ENCODE measurements at places on chromosomes 1 and 21.

DNA sequence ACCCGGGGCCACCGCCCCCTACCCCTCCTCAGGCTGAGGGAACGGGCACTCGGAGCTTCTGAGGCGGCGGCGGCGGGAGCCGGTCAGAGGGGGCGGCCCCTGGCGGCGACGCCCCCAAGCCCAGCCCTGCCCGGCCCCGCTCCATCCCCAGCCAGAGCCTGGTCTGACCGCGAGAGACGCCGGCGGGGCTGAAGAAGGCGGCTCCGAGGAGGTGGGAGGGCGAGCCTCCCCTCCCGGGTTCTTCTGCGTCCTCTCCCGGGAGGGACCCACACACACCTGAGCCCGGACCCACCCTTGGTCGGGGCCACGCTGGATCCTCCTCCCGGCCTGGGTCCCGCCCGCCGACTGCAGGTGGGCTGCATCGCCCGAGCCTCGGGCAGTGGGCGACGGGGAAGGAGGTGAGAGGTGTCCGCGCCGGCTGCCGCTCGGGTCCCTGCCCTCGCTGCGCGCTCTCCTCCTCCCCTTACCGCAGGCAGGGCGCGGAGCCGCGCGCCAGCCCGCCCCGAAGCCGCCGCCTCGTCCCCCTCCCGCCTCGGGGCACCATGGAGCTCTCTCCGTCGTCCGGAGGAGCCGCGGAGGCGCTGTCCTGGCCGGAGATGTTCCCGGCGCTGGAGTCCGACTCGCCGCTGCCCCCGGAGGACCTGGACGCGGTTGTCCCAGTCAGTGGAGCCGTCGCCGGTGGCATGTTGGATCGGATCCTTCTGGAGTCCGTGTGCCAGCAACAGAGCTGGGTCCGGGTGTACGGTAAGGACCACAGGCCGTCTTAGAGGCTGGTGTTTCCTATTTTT lies at the start of gene RASAL2:
Gene RASAL2, plus strand, starts transcription at position 154 of the 788 bp plus-strand sequence. Its CDS starts 389 bp downstream, at position 543.
- DNase-seq: no peak

GRCh38 chr21:24395320-24395923 lies 1211.9 kb downstream of the MRPL39 start:
- DNase-seq: no peak

DNA sequence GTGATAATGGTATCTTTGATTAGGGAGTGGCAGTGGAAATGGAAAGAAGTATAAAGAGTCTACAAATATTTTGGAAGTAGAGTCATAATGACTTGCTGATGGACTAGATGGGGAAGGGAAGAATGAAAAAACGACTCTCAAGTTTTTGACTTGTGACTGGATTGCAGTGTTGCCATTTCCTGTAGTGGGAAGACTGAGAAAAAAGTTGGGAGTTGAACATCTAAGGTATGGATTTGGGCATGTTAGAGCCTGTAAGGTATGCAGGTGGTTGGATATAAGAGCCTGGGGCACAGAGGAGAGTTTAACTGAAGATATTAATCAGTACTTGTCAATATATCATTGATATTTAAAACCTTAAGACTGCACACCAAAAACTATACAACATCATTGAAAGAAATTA lies 19.4 kb downstream of the DNM3 start:
- DNase-seq: no peak

DNA sequence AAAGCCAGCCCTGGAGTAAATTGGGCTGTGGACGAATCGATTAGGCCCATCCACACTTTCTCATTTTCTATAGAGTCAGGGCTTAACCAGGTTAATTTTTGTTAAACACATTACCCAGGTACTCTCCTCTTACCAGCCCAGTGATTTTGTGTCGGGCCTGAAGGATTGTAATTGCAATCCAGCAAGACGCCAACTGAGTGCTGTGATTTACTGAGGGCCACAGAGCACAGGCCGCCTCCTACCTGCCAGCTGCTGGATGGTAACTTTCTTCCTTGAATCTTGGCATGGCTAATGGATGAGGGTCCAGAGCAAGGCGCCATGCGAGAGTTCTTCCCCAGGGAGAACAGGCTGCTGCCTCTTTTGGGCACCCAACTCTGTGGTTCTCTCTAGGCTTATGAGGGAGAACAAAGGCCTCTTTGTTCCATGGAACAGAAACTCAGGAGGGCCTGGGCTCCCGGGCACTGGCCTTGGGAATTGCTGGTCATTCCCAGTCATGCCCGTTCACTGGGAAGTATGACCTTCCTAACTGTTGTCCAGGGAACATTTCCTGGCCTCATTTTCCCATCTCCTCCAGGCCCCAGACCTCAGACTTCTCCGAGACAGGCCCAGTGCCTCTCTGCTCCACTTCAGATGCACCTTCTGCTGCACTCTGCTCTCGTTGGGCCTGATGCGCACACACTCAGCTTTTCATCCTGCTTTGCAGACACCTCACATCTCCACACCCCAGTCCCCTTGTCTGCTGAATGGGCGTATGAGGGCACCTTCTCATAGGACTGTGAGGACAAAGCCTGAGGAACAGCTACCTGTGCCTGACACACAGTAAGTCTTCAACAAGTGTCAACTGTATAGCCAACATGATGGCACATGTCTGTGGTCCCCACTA lies 57.3 kb downstream of the SYF2 start:
- DNase-seq: no peak

DNA sequence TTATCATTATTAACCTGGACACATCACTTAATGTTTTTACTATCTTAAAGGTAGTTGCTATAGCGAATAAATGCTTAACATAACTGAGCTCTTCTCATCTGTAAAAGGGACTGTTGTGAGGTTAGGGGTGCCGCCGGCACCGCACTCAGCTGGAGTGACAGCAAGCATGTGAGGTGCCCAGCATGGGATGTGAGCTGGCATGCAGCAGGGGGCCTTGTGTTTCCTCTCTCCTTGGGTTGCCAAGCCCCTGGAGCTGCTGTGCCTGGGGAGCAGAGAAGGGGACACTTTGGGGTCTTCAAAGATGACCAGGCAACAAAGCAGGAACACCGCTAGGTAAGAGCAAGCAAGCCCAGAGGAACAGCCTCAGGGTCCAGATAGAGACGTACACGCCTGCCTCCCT lies 2.1 kb upstream of the ZC3H12A start:
- no peak for DNase-seq

GRCh38 chr1:153040950-153041631 lies at the start of gene SPRR2D:
TSS of gene SPRR2D (minus strand) at chr1:153041120. CDS start at chr1:153040346, 774 bp downstream.
- DNase-seq: no peak

DNA sequence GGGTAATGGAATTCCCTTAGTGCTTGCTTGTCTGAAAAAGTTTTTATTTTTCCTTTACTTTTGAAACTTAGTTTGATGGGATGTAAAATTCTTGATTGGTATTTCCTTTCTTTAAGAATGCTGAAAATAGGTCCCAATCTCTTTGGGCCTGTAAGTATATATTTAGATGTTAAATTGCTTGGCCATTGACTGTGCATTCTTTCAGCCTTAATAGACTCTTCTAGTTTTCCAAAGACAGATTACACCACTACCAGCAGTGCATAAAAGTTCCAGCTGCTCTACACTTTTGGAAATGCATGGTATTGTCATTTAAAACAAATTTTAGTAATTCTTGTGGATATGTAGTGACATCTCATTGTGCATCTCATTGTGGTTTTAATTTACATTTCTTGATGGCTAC lies 464.8 kb upstream of the USP24 start:
- DNase-seq: no peak

DNA sequence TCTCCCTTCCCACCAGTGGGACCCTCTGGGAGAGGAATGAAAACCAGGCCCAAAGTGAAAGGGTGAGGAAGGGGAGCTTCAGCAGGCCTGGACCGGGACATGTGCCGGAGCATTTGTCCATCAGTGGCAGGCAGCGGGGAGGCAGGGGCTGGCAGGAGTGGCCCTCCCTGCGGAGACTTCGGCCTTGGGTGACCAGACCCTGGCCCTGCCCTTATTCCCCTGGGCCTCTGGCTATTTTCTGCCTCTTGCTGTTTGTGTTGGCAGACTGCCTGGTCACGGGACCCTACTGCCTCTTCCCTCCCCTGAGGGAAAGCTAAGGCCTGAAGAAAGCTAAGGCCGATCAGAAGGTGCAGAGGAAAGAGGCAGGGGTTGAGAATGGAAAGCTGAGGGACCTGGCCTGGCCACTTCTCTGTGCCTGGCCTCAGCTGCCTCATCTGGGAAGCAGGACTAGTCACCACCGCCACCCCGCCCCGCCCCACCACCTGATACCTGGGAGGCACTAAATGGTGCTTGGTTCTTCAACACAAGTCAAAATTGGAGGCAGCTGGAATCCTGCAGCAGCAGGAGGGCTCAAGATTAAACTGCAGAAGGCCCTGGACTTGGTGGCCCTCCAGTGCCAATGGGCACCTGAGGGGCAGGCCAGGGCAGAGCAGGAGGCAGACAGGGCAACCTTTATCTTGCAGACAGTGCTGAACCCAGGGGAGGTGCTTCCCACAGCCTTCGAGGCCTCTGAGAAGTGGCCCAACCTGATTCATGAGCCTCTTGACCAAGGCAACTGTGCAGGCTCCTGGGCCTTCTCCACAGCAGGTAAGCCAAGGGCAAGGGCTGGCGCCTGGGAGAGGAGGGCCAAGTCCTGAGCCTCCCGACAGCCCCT lies 7.9 kb downstream of the TINAGL1 start:
- no peak for DNase-seq

DNA sequence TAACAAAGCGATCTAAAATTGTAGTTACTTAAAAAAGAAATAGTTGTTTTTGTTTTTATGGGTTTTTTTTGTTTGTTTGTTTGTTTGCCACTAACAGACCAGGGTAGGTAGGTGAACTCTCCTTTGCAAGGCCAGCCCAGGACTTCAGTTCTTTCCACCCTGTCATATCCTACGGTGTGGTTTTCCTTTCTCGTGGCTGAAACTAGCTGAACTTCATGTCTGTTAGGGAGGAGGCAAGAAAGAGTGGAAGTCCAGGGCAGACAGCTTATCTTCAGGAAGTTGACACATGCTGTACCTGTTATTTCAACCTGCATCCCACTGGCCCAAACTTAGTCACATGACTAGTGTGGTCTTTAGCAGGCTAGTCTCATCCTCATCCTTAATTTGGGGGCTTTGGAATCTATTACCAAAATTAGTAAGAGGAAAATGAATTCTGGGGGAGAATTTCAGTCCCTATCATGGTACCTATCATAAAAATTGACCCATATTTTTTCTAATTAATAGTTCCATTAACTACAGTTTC lies 62.9 kb upstream of the LRRC7 start:
- no peak for DNase-seq

DNA sequence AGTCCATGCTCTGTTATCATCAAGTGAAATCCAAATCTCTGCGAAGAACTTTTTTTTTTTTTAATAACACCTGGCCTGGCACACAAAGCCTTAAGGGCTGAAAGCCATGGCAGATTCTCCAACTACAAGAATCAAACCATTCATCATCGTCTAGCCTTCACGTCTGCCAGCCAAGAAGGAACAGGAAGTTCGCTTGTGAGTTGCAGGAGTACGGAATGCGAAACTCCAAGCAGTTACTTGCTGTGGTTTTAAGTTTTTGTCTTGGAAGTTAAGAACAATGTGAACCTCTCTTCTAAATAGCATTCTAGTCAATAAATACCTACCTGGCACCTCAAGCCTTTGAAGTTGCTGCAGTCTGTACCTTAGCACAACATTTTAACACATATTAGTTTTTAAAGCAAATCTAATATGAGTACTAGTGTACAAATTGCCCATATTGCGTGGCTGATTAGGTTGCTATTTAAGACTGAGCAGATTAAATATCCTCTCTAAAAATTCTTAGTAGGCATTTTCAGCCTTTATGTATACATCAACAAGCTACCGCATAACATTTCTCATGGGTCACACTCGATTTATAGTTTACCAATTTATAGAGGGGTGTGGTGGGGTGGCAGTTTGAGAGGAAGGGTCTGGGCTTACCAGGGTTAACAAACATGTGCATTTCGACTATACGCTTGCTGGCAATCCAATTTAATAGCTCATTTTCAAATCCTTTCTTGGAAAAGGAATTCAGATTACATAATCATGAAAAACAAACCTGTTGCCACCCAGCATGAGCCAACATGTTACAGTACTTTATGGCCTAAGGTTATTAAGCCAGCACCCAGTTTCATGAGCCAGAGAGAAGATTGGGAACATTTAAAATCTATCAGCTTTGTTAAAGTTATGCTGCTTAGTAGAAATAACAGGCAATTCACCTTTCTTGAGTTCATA lies 22.2 kb upstream of the PTPN14 start:
- no peak for DNase-seq

DNA sequence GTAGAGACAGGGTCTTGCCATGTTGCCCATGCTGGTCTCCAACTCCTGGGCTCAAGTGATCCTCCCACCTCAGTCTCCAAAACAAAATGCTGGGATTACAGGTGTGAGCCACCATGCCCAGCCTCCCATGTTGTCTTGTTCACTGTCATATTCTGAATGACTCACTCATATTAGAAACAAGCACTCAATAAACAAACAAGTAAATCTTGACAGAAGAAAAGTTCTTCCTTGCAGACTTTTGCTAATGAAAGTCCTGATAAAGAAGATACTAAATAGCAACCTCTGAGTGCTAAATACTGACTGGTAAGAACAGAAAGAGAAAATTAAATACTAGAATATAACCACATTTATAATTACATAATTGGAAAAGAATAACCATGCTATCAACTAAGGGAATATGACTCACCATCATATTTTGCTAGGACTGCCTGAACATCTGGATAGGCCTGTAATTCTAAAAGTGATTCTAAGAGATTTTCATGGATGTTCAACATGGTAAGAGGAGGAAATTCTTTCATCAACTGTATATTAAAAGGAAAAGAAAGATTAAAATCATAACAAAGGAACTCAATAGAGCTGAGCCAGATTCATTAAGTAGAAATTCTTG lies 37.3 kb downstream of the ST7L start:
- DNase-seq: no peak

- DNase-seq: no peak
Observed at GRCh38 chr1:26582053-26582835, 52.7 kb downstream of the RPS6KA1 start.

GRCh38 chr1:201662646-201663045 lies 123.7 kb downstream of the NAV1 start:
- no peak for DNase-seq

GRCh38 chr1:40185951-40186864 lies 25.0 kb downstream of the RLF start:
- no peak for DNase-seq

GRCh38 chr1:228457017-228457395 lies 30.2 kb upstream of the RNF187 start:
- DNase-seq: no peak

GRCh38 chr1:46102769-46103476 lies 29.5 kb downstream of the PIK3R3 start:
- no peak for DNase-seq

- no peak for DNase-seq
Observed at GRCh38 chr1:17883662-17884395, 128.7 kb downstream of the ACTL8 start.

DNA sequence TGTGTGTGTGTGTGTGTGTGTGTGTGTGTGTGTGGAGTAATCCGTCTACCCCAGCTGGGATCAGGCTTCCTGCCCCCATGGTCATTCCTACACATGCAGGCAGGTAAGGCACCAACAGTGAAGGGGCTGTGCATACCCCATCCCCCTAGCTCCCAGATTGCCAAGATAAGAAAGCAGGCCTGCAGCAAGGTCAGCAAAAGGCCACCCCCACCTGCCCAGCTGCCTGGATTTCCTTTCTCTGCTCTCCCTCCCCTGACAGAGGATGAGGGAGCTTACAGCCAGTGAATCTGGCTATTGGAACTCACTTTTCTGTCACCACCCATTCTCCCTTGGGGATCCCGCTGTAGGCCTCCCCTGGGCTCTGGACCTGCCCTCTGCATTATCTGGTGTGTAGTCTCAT lies 7.9 kb downstream of the ALX3 start:
- no peak for DNase-seq

All from activated effector memory CD4-positive, alpha-beta T cell treated with Interleukin-2 at 50 U/mL for 16 hours (primary cell).